ENCODE measurements at places on chromosomes 1 and 21. TPM values are rescaled to one million over a fixed set of nuclear protein-coding genes. Genes with fewer than 3 reads are reported as not detected.
A peak's percentile ranks its signal among the peaks of the same experiment; 100 is the strongest.

ESPN gene
- 21.5 TPM for polyA plus RNA-seq

GRCh38 chr1:2566101-2567045 lies 10.2 kb downstream of the TNFRSF14 start:
- DNase-seq, result no peak

CD58 gene
- 17.5 TPM for polyA plus RNA-seq

MTARC2 gene
- polyA plus RNA-seq, result 65.1 TPM

DNA sequence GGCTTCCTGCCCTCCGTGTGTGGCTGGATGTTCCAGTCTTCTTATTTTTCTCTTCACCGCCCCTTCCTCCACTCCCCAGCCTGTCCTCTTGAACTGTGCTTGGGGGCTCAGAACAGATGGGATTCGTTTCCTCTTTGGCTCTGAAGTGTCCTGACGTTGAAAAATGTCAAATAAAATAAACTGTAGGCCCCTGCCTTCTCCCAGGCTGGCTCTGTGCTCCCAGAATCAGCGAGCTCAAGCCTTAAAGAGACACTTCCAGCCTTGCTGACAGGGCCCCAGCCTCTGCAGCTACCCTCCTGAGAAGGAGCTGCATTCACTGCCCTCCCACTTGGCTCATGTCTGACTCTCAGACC lies 104.2 kb upstream of the IPO9 start:
- DNase-seq, result peak; percentile 84

CDA gene
- 6.3 TPM for polyA plus RNA-seq

DNA sequence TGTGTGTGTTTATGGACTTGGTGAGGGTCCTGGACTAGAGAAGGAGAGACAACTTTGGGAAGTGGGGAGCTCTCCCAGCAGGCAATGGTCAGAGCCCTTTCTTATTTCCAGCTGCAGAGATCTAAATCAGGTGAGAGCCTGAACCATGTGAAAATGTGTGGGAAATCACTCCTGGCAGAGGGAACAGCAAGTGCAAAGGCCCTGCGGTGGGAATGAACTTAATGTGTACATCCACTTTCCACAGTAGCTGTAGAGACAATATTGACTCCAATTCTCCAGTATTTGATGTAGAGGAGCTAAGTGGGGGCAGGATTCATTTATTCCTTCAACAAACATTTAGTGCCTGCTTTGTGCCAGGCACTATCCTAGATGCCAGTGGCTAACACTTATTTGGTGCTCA lies 14.7 kb upstream of the POU3F1 start:
- DNase-seq, result no peak

- DNase-seq, result no peak
These were observed 36.6 kb downstream of the RABIF start for GRCh38 chr1:202852163-202852904.

SELL gene
- polyA plus RNA-seq, result 3.1 TPM

- no peak for DNase-seq
These were observed 15.8 kb downstream of the CD2 start for GRCh38 chr1:116769994-116770393.

GRCh38 chr1:172236958-172237357 lies 183.5 kb upstream of the C1orf105 start:
- DNase-seq, result no peak

GRCh38 chr1:27233667-27234048 lies 774 bp upstream of the WDTC1 start:
- DNase-seq, result no peak

DPT gene
- polyA plus RNA-seq, result 0.07 TPM

- no peak for DNase-seq
These were observed 78.0 kb downstream of the RGS13 start for GRCh38 chr1:192713921-192714320.

DNA sequence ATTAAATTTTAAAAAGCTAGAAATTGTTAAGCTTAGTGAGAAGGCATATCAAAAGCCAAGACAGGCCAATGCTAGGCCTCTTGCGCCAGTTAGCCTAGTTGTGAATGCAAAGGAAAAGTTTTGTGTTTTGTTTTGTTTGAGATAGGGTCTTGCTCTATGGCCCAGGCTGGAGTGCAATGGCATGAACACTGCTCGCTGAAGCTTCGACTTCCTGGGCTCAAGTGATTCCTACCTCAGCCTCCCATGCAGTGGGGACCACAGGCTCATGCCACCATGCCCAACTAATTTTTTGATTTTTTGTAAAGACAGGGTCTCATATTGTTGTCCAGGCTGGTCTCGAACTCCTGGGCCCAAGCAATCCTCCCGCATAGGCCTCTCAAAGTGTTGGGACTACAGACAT lies 40.3 kb downstream of the TRIM33 start:
- DNase-seq, result no peak

CDC7 gene
- polyA plus RNA-seq, result 29.2 TPM

VANGL2 gene
- 38.4 TPM for polyA plus RNA-seq

SMIM1 gene
- 16.0 TPM for polyA plus RNA-seq

THEM5 gene
- polyA plus RNA-seq, result 0.46 TPM

DNA sequence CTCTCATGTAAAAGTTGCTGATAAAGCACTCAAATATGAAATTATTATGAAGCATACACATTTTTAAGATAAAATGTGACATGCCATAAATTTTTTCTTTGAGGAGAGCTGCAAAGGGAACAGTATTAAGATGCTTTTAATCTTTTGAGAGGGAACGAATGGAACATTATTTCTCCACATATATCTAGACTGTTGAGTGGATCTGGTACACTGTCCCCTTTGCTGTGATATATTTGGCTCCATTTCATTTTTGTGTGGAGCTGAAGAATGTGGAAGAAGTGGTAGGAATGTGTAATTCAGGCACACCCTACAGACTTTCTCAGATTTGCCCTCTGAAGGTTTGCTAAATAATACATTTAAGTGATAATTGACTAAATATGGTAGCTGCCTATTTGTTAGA lies 31.7 kb downstream of the PGM1 start:
- DNase-seq, result no peak

C1orf159 gene
- 18.2 TPM for polyA plus RNA-seq

GRCh38 chr1:196689001-196689400 lies 37.2 kb downstream of the CFH start:
- no peak for DNase-seq

- no peak for DNase-seq
These were observed 224.0 kb upstream of the SNX7 start for GRCh38 chr1:98437540-98437939.

DNA sequence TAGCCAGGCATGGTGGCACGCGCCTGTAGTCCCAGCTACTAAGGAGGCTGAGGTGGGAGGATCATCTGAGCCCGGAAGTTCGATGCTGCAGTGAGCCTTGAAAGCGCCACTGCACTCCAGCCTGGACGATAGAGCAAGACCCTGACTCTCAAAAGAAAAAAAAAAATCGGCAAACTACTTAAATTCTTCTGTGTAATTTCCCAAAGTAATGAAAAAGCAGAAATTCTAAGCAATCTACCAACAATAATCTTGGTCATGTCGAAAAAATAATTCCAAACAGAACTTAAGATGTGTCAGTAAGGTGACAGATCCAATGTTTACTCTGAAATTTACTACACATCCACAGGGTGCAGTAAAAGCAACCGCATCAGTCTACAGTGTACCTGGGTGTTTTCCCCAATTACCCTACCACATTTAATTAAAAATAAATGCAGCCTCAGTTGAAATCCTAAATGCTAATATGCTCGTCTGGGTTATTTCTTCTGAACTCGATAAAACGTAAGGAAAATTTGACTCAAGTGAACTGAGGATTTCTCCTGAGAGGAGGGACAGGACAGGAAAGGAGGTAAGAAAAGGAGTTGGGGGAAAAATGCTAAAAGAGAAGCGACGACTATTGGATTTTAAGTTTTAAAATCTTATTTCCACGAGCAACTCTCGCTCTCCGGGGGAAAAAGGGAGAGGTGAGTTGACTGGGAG lies 801 bp downstream of the EPRS1 start:
- DNase-seq, result no peak

SDE2 gene
- polyA plus RNA-seq, result 22.5 TPM

- no peak for DNase-seq
These were observed 53.3 kb upstream of the FGGY start for GRCh38 chr1:59243550-59243949.

- DNase-seq, result no peak
These were observed at the start of gene LRRC7 for GRCh38 chr1:69567652-69568420. LRRC7 (plus strand) TSS chr1:69567922; CDS start chr1:69568640, 718 bp downstream.

- DNase-seq, result no peak
These were observed 39.1 kb downstream of the CRYAA start for GRCh38 chr21:43207868-43208267.

- no peak for DNase-seq
These were observed 71.8 kb upstream of the CSF1 start for GRCh38 chr1:109838838-109839240.

GRCh38 chr1:11888206-11888876 lies 29.6 kb upstream of the NPPB start:
- no peak for DNase-seq

FCAMR gene
- polyA plus RNA-seq, result 6.8 TPM

DNA sequence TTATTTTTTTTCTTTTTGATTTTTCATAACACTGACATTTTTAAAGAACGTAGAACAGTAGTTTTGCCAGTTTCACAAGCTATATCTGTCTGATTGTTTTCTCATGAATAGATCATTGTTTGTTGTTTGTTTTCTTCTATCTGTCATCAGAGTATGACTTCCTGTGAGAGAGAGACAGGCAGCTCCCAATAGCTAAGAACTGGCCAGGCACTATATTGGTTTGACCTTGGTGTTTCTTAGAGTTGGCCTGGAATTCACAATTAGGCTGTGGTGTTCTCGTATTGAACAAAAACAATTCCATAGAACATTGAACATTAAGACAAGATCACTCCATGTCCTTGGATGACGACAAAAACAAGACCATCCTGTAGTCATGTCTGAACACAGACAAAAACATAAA lies 43.4 kb downstream of the RPS6KC1 start:
- DNase-seq, result no peak

DNA sequence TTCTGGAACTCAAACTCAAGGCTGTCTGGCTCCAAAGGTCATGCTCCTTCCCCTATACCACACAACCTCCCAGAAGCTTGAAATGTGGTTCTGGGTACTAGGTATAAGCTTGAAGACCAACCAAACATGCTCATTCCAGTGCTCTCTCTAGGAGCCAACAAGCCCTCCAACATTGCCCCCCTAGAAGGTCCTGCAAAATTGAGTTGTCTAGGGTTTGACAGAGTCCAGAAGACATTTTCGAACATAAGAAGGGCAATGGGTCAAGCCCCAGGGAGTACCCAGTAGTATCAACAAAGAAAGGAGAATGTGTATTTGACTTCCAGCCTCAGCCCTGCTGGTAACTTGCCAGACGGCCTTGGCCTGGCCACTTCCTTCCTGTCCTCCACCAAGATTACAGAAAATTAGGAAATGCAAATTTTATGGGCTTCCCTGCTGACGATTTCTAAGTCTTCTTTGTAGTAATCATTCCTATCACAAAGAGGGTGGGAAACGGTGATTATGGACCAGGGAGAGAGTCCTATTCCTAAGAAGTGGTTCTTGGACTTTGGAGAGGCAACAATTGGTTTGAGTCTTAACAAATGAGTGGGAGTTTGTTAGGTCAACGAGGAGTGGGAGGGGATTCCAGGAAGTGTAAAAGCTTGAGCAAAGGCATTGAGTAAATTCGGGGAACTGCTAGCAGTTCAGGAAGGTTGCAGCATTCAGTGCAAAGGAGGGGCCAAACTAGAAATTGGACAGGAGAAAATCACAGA lies 18.7 kb upstream of the SLAMF1 start:
- no peak for DNase-seq

GRCh38 chr1:154589780-154590179 lies 18.2 kb downstream of the ADAR start:
- no peak for DNase-seq

DARS2 gene
- 27.4 TPM for polyA plus RNA-seq

LCE3D gene
- polyA plus RNA-seq, result not detected

DNA sequence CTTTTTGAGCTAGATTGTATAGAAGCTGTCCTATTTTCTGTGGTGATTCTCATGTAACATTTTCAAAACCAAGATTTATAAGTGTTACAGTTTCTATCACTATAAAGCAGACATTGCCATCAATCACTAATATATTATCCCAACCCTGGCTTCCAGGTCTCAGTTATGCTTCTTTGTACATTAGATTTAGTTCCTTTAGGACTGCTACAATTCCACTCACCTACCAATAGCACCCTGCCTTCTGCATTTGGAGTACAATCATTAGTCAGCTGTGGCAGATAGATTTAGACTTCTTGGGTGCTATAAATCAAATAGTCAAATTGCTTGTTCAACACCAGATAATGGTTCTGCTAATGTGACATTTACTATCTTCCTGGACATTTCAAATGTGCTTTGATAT lies 281.6 kb downstream of the BRINP3 start:
- no peak for DNase-seq

USH2A gene
- polyA plus RNA-seq, result 0.07 TPM

- DNase-seq, result no peak
These were observed 126.7 kb downstream of the PRRX1 start for GRCh38 chr1:170790651-170791071.

PTGER3 gene
- polyA plus RNA-seq, result 38.9 TPM

TBX19 gene
- 3.0 TPM for polyA plus RNA-seq

KLHDC8A gene
- polyA plus RNA-seq, result 1.9 TPM
